ENCODE measurements at places on chromosomes 6 and 20.

GRCh38 chr6:116010790-116011401 is 49.8 kb downstream of the FRK start:
- DNase-seq = peak; percentile 44

DNA sequence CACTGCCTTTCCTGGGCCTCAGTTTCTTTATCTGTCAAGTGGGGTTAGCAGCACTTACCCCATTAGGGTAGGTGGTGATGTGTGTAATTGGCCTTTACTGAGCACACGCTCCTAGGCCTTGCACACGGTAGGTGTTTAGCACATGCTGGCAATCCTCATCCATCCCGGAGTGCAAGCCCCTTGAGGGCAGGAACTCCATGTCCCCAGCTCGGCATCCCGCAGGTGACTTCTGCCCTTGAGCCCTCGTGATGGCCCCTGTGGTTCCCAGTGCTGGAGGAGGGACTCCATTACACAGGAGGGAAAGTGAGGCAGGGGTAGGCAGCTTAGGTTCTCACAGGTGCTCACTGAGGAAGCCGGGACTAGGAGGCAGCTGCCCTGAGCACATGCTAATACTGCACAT is 40.0 kb downstream of the MYH7B start:
- DNase-seq = no peak

DNA sequence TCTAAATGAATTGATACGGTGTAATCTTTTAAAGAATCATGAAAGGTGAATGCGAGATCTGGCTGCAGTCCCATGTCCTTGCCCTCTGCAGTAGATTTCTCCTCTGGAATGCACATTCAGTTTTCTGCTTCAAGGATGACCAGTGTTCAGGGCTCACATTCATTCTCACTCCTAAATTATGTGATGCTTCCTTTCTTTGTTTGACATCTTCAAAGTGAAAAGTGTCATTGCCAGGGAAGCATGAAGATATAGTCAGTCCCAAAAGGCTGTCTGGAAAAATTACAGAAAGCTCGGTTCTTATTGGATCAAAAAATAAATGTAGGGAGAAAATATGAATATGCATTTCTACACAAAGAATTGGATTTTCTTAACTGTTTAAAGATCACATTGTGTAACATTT is 395.6 kb downstream of the NKAIN2 start:
- no peak for DNase-seq

GRCh38 chr20:36461600-36462439 is 79.5 kb upstream of the MYL9 start:
- DNase-seq = no peak

- no peak for DNase-seq
Measured at GRCh38 chr6:152705327-152705726, 7.6 kb downstream of the MYCT1 start.

DNA sequence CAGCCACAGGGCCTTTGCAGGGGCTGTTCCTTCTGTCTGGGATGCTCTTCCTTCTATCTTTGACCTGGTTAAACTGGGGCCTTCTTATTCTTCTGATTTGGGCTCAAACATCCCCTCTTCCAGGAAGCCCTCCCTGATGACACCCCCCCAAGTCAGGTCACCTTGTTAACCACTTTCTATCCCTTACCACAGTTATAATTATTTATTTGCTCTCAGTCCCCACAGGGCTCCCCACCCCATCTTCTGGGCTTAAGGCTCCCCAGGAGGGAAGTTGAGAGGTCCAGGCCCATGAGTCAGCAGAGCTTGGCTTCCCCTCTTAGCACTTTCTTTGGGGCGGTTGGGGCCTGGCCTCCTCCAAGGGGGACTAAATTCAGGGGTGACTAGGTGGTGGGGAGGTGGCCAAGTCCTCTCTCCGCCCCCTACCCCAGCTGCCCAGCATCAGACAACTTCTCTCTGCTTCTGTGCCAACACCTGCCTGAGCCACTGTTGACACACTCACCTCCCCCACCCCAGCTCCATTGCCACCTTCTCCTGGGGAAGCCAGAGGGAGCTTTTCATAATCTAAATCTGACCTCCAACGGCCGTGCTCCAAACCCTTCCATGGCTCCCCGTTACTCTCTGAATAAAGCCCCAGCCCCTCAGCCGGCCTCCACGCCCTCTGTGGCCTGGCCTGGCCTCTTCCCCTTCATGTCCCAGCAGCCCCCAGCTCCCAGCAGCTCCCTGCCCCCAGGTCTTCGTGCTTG is 70.0 kb downstream of the CEBPB start:
- no peak for DNase-seq

DNA sequence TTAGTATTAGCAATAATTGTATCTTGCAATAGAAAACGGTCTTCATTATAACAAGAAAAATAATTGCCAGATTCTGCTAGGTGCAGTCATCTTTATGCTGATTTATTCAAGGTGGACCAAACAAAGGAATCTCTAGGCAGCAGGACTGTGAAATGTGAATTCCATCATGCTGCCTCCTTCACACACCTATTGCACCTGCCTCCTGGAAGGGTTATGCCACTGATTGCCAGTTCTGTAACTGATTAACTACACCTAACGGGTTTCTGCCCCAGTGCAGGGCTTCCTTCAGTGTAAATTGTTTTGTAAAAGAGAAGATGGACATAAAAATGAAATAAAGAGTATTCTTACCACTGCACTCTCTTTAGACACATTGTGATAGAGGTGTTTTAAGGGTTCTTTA is 96.1 kb downstream of the FOXO3 start:
- no peak for DNase-seq

GRCh38 chr6:128899341-128900050 is 16.6 kb downstream of the LAMA2 start:
- DNase-seq = peak; percentile 54

- no peak for DNase-seq
Measured at GRCh38 chr6:11160199-11160598, 48.7 kb upstream of the ERVFRD-1 start.

DNA sequence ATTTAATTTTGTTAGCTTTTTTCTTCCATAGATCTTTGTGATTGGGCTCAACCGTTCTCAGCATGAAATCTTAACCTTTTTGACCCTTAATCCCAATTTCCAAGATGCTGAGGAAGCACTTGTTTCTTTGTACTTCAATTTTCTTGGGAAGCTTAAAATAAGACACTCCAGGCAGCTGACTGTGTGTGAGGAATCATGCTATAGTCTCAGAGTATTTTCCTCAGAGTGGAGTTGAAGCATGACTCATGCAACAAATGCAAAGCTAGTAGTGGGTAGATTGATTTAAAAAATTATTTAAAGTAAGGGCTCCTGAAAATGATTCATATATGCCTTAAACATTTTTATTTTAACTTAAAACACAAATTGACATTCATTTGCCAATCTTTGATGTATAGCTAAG is 168.7 kb downstream of the BTBD3 start:
- no peak for DNase-seq

GRCh38 chr6:40819182-40819834 is 219.7 kb downstream of the UNC5CL start:
- DNase-seq = peak; percentile 24

DNA sequence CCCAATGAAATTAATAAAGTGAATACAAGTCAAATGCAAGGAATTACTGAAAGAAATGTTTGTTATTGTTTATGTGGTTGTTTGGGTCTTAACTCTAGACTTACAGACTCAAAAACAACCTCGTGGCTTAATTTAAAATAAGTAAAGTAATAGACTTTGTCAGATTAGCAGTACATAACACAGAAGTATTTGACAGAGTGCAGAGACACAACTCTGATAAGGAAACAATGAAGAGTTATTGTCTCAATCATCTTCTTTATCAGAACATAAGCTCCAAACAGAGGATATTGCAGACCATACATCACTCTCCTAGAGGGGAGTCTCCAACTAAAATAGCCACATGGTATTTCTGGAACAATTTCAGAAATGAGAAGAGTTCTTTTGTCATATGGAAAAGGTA is 487.7 kb upstream of the HS3ST5 start:
- no peak for DNase-seq

DNA sequence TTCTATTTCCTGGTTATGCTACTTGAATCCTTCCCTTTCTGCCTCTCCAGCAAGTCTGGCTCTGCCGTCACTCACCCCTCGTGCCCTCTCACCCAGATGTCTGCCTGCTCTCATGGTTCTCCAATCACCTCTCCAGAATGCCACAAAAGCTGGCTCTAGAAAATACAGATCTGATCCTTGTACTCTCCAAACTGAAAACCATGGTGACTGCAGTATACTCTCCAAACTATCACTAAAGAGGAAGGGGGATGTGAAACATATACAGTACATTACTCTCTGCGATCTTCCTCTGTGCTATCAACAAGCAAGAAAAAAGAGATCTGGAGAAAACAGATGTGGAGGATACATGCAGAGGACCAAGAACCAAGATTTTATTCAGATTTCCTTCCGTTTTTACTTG is 91.1 kb downstream of the ATXN1 start:
- DNase-seq = no peak

GRCh38 chr6:103570431-103570830 is 1289.3 kb downstream of the HACE1 start:
- peak; percentile 38 for DNase-seq

DNA sequence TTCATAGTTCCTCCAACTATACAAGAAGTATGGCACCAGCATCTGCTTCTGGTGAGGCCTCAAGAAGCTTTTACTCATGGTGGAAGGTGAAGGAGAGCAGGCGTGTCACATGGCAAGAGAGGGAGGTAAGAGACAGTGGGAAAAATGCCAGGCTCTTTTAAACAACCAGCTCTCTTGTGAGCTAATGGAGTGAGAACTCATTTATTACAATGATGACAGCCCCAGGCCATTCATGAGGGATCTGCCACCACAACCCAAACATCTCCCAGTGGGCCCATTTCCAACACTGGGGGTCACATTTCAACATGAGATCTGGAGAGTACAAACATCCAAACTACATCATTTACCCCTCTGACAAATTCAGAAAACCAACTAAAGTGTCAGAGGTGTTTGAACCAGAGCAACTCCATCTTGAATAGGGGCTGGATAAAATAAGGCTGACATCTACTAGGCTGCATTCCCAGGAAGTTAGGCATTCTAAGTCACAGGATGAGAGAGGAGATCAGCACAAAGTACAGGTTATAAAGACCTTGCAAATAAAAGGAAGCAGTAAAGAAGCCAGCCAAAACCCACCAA is 2.2 kb upstream of the UBD start:
- DNase-seq = no peak

- no peak for DNase-seq
Measured at GRCh38 chr6:87851674-87852299, 149.8 kb upstream of the AKIRIN2 start.

DNA sequence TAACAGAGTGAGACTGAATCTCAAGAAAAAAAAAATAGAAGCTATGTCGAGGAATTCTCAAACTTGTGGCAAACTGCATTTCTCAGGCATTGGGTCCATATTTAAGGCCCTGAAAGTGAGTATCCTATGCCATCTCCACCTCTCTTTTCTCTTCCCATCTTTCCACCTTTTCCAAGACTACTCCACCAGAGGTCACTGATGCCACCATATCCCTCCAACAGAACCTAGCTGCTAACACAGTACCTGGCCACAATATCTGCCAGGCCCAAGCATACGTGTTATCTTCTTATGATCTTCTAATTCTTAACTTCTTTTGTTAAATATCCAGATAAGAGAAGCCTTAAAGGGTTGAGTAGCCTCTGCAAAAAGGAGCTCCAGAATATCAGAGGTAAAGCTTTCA is 8.2 kb upstream of the ADGRF4 start:
- no peak for DNase-seq

GRCh38 chr6:109766167-109766566 is 75.1 kb downstream of the FIG4 start:
- DNase-seq = no peak

GRCh38 chr6:40695114-40695513 is 108.0 kb upstream of the LRFN2 start:
- DNase-seq = no peak

GRCh38 chr6:106555767-106556166 is 73.5 kb downstream of the RTN4IP1 start:
- no peak for DNase-seq

GRCh38 chr6:78523622-78524021 is 343.7 kb upstream of the IRAK1BP1 start:
- no peak for DNase-seq

GRCh38 chr6:119044255-119044654 is 34.2 kb downstream of the FAM184A start:
- no peak for DNase-seq

- peak; percentile 66 for DNase-seq
Measured at GRCh38 chr6:27650620-27651370, 177.9 kb upstream of the ZNF184 start.

GRCh38 chr6:42409581-42409980 is 42.1 kb downstream of the TRERF1 start:
- no peak for DNase-seq

- DNase-seq = no peak
Measured at GRCh38 chr6:145453376-145453775, 281.9 kb downstream of the EPM2A start.

- no peak for DNase-seq
Measured at GRCh38 chr6:40914005-40914404, 125.0 kb downstream of the UNC5CL start.

GRCh38 chr20:41247523-41248367 is 69.8 kb downstream of the ZHX3 start:
- no peak for DNase-seq

DNA sequence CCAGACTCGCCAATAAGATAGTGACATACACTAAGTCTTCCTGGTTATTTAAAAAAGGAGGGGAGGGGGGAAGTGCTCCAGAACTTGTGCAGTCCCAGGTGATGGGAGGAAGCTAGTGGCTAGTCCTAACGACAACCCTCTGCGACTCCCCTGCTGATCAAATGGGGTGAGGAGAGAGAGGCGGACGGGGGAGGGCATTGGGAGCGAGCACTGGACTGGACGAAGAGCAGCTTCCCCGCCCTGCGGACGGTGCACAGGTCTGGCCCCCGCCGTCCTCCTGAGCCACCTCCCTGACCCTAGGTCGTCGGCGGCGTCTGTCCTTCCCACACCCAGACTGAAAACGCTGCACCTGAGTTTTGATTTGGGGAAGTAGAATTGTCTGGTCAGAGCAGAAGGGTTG is 2.2 kb upstream of the OLIG3 start:
- DNase-seq = no peak

GRCh38 chr20:48295445-48295903 is 510.2 kb upstream of the SULF2 start:
- DNase-seq = peak; percentile 31

DNA sequence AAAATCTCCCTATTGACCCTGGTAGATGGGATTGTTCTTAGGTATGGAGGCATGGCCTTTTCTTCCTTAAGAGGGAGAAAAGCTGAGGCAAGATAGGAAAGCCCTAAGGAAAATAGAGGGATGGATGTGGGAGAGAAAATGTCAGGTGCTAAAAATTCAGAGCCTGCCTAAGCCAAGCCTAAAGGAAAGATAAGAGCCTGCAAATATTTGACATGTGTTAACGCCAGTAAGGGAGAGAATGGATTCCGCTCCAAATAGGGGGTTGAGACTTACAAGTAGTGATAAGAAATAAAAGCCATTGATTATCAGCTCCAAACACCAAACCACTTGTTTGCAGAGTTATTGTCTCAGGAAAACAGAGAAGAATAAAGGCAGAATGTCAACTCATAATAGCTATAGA is 533.6 kb downstream of the PTPRT start:
- no peak for DNase-seq

DNA sequence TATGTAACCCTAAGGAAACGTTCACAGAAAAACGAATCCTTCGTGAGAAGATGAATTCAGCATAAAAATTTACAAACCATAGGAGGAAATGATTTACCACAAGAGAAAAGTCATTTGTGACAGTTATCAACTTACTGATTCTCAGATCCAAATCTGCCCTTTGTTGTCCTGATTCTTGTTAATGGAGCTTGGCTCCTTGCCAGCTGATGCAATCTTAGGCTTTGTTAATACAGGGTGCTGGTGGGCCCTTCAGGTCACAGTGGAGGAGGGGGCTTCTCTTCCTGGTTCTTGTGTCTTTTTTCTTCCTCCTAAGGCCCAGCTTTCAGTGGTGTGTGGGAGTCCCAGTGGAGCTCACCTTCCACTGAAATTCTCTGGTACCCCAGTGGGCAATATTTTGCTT is 108.4 kb upstream of the MAP3K7 start:
- no peak for DNase-seq

Measured in NCI-H446 treated with DMSO at 0.1 percent for 48 hours (cell line).